ENCODE measurements at places on chromosomes 12 and 14.

DNA sequence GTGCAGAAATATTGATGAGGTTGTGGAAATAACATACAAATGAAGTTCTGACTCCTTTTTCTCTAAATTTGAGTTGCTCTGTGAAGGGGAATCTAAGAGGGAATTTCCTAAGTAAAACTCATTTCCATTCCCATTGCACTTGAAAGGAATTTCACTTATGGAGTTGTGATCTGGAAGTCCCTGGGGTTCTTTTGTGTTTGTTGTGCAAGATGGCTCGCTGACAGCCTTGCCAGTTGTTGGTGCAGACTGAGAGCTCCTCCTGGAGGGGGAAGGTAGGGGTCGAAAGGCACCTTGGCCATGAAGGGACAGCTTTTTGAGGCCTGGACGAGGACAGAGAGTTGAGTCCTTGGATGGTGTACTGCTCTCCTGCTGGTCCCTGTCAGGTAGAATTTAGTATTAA lies 72.0 kb downstream of the C12orf56 start:
- no peak for DNase-seq

- DNase-seq, result no peak
Measured at GRCh38 chr12:1741154-1741949, 50.5 kb downstream of the ADIPOR2 start.

DNA sequence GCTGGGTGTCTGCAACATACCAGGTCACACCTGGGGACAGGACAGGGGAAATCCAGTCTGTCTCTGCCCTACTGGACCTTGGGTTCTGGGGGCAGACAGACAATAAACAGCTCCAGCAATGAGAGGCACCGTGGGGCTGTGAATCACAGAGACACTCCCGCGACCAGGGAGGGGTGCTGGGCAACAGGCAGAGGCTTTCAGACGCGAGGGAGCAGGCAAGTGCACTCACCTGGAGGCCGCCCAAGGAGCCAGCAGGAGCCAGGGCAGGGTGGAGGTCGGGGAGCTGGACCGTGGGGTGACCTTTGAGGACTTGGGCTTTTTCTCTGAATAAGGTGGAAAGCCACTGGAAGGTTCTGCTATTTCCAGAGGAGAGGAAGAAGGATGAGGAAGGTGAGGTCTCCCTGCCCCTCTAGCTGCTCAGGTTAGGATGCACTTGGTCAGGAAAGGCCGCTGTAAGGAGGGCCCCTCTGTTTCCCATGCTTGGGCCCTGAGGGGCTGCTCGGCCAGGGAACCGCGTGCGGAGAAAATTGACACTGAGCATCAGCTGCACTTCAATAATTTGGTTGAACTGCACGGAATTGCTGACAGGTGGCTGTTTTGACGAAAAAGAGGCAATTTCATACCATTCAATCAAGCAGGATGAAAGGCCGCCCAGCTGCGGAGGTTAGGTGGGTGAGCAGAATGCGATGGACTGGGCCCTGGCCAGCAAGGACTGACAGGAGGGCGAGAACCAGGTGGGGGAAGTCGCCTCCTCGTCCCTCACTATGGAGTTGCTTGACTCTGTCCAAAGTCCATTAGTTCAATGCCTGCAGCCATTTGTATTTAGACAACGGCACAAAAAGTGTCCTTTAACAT lies 42.2 kb downstream of the JAG2 start:
- no peak for DNase-seq

DNA sequence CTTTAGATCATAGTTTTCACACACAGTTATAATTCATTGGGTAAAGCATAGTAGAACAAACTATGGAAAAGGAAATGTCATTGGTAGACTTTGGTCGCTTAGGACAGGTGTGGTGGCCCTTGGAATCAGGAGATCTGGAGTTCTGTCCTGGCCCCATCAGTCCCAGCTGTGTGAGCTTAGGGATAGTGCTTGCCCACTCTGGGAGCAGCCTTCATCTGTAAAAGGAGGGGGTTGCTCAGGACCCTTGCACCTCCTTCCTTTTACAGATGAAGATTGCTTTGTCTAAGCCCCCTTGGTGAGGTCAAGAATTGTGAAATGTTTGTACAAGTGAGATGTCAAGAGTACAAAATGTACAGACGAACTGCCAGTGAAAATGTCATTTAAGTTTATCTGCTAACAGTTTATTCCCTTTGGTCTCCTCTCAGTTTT lies 93.2 kb downstream of the BORCS5 start:
- DNase-seq, result no peak

GRCh38 chr12:13258197-13258596 lies 61.7 kb downstream of the EMP1 start:
- DNase-seq, result no peak

DNA sequence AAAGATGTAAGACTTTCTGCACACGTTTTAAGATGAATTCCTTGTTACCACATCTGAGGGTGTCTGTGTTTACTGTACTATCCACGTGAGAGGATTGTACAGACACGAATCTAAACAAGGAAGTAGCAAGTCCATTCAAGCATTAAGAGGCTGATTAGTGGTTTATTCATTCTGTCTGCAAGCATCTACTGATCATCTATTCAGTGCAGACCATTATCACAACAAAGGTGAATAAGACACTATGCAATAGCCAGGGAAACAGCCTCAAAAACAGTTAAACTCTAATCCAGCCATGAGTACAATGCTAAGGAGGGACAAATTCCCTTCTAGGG lies 111.6 kb upstream of the PZP start:
- no peak for DNase-seq

GRCh38 chr12:11824069-11824468 lies 174.6 kb downstream of the ETV6 start:
- no peak for DNase-seq

DNA sequence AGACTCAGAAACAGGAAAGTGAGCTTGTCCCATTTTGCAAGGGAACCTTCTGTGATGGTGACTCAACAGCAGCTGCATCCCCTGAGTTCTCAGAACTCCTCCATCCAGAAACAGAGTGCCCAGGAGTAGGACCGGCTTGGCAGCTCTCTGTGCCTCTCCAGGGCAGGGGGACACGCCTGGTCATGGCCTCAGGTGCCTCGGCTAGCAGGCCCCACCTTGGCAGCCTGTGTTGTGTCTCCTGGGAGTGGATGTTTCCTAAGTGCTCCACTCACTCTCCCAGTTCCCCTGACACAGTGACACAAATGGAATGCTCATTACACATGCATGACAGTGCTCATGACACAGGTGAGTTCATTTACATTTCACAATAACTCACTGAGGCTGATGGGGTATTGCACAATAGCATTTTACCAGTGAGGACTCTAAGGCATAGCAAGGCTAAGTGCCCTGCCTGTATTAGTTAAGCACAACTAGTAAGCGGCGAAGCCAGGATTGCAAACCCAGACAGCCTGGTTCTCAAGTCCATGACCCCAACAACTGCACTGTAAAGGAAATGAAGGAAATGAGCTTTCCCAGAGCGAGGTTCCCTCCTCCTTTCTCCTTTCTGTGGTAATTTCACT lies 47.4 kb downstream of the CALM1 start:
- DNase-seq, result no peak

GRCh38 chr14:44854114-44854513 lies 107.6 kb downstream of the KLHL28 start:
- DNase-seq, result no peak

DNA sequence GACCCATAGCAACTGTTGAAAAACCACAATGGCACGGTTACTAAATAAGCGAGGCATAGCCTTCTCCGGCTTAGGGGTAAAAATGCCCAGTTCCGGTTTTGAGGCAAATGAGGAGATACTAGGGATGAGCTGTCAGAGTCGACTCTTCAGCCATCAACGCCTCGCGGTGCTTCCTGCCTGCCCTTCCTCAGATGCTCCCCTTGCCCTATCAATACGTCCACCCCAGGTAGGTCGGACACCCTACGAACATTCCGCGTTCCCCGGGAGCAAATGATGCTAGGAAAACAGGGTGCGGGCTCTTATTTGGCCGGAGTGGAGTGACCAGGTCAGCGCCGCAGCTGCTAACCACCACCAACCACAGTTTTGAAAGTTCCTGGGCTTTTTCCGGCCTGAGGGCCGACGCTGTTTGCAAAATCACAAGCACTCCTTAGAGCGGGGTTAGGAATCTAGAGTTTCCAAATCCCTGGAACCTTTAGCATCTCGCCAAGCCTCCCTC lies 1.2 kb downstream of the SRSF9 start:
- no peak for DNase-seq

GRCh38 chr12:54465857-54466523 lies 7.4 kb downstream of the GTSF1 start:
- no peak for DNase-seq

DNA sequence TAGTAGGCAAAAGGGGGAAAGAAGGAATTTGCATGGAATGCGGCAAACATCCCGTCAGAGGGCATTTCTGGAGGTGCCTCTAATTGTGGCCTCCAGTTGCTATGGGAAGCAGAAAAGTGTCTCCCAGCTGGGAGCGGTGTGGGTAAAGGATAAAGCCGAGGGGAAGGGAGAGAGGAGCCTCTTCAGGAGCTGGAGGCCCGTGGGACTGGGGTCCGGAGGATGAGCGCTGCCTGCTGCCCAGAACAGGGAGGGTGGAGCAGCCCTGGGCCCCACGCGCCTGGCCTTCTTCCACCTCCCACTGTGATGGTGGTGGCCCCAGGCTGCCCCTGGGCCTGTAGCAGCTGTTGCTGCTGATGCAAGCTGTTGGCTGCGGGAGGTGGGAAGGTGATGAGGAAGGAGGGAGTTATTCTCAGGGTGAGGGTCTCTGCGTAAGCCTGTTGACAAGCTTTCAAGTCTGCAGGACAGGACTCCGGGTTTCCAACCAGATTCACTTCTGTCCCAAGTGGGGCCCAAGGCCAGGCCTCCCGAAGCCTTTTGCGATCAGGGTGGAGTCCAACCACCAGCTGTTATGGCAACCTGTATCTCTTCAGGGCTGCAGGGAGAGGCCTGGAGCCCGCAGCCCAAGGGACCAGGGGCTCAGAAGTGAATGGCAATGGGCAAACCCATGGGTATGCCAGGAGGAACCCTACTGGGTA lies 19.1 kb upstream of the PGF start:
- no peak for DNase-seq

DNA sequence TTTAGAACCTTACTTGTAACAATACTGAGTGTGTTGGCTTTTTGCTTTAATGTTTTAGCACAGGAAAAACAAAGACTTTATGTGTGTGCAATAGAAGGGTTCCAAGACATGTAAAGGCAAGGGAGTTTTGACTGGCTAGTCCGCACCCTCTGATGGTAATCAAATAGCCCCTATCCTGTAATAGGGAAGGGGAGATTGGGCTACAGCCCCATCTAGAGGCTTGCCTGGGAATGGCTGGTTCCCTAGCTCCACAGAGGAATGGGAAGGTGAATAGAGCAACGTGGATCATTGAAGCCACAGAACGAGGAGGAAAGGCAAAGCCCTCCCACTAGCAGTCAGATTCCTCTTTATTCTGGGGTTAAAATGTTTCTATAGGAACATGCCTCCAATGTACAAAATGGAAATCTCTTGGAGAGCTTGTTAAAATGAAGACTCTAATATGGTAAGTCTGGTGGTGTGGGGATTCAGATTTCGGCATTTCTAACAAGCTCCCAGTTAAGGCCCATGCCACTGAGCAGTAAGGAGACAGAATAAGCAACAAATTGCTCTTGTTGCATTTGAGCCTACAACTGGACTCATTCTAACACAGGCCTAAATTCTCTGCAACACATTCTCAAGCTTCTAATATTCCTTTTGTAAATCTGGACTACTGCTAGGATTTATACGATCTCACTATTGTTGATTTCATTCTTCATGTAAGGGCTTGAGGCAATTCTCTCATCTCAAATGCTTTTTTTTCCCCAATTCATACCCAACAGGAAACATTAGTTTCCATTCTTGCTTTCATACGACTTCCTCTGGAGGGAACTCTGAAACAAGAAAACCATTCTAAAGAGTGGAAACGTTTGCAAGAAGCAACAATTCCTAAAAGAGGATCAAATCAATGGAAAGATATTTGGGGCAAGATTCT lies 57.1 kb downstream of the NIN start:
- DNase-seq, result no peak

- DNase-seq, result no peak
Measured at GRCh38 chr12:100069795-100070194, 72.9 kb downstream of the BLTP3B start.

- DNase-seq, result no peak
Measured at GRCh38 chr12:109069307-109070271, 17.2 kb downstream of the USP30 start.

- no peak for DNase-seq
Measured at GRCh38 chr12:83920821-83921547, 991.6 kb downstream of the SLC6A15 start.

- DNase-seq, result no peak
Measured at GRCh38 chr12:62766496-62766895, 168.5 kb downstream of the PPM1H start.

DNA sequence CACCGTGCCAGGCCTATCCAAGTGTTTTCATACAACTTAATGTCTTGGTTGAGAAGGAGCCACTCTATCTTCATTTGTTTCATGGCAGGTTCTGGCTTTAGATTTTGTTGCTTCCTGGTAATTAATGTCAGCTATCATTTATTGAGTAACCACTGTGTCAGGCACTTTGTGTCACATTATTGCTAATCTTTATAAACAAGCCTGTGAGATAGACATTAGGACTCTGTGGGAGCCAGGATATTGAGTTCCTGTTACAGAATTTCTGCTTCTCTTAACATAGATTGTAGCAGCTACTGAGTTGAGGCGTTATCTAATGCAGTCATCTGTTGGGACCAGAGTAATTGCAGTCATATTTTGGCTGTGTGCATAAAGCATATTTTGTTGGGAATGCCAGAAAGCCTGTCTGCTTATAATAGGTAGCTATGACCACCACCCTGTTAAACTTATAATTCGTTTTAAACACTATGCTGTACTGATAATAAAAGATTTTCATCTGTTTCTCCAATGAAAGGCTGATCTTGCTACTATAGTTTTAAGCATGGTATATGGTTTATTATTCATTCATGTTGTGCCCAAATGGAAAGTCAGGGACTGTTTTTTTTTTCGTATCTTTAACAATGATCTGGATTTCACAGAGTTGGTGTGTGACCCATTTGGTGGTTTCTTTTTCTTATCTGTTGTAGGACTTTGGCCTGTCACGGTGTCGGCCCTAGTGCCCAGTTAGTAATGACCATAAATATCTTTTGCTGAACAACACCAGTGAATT lies 432.6 kb downstream of the PCNX1 start:
- DNase-seq, result no peak

- DNase-seq, result no peak
Measured at GRCh38 chr12:56014205-56014604, 6.6 kb upstream of the IKZF4 start.

- no peak for DNase-seq
Measured at GRCh38 chr14:74919421-74920165, 3.5 kb downstream of the RPS6KL1 start.

DNA sequence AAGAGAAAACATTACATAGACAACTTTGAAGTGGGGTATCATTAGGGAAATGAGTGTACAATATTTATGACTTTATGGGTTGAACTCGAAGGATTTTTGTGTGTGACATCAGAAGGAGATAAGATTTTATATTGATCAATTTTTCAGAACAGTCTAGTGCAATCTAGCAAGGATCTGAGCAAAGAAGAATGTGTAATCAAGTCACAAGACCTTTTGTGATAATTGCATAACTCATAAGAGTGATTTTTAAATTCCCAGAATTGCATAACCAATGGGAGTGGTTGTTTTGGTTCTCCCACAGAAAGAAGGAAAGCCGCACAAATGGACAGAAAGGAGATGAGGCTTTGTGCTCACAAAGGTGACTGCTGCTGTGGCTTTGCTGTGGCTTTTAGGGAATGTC lies 441.8 kb upstream of the FLRT2 start:
- DNase-seq, result no peak

GRCh38 chr14:105860615-105861580 lies 334.5 kb downstream of the TMEM121 start:
- DNase-seq, result no peak

All from stimulated activated CD8-positive, alpha-beta memory T cell treated with anti-CD3 and anti-CD28 coated beads, Interleukin-15, amount 100 ng/mL, for 24 hours (primary cell).